Fibroblast of villous mesenchyme (primary cell): ENCODE measurements at places on chromosomes 6 and 20. TPM values are rescaled to one million over a fixed set of nuclear protein-coding genes. Genes with fewer than 3 reads are reported as not detected.

The DLK2 gene
- 0.64 and 1.7 TPM in 2 replicates for total RNA-seq

The ATRN gene
- 35.4 and 39.3 TPM in 2 replicates for total RNA-seq

The UBE2V1 gene
- 88.1 and 90.2 TPM in 2 replicates for total RNA-seq

The SLC16A10 gene
- not detected in 2 replicates for total RNA-seq

The MATN4 gene
- not detected in 2 replicates for total RNA-seq

The TCF19 gene
- 20.7 and 22.2 TPM in 2 replicates for total RNA-seq
